ENCODE measurements at places on chromosomes 7 and 10. TPM values are rescaled to one million over a fixed set of nuclear protein-coding genes. Genes with fewer than 3 reads are reported as not detected.

Gene PHKG1
- total RNA-seq, result 0.32 TPM

DNA sequence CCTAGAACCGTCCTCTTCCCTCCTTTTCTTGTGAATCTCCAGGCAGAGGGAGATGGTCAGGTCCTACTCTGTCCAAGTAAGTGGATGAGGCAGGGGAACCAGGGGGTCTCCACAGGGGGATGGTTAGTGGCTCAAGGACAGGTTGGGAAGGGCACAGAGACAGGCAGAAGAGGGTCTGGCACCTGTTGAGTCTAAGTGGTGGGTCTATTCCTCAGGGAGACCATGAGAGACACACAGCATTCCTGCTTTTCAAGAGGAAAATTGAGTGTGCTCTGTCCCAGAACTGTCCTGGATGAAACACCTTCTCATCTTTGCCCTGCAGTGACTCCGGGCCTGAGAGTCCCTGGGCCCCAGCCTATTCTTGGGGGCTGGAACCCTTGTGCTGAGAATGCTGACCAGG lies 184.8 kb upstream of the GALNT17 start:
- no peaks in the 10 kb centered on the region for H3K4me1 ChIP-seq
- H3K27me3 ChIP-seq, result no peaks in the 10 kb centered on the region
- H3K4me3 ChIP-seq, result no peak overlapping the region
- DNase-seq, result no peak
- no peaks in the 10 kb centered on the region for H3K36me3 ChIP-seq

DNA sequence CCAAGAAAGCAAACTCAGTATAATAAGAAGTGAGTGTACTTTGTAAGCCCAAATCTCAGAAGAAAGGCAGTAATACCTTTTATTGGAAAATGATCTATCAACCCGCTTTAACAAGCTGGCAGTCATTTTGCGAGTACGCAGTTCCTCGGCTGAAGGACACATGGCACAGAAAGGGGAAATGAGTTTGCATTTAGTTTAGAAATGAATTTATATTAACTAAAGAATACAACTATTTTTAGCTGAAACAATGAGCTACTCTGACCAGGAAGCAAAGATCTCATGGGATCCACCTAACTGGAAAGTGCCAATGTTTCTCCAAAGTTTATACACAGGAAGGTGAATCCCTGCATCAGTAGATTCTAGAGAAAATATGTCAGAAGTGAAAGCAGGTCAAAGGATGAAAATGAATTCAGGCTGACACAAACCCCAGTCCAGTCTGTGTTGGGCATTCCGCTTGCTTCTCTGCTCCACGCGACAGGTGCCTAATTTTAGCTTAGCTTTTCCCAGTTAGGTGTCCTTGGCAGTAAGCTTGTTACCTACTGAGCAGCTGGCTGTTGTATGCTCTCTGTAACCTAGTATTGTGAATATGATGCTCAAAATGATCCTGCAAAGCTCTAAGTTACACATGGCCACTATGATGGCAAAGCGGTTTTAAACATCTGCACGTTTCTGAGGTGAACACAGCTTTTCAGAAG lies 112.8 kb downstream of the LARP4B start:
- peaks cover 5% of the 10 kb centered on the region for H3K4me1 ChIP-seq
- DNase-seq, result no peak
- peaks cover 100% of the 10 kb centered on the region for H3K36me3 ChIP-seq
- H3K4me3 ChIP-seq, result no peak overlapping the region
- H3K27me3 ChIP-seq, result no peaks in the 10 kb centered on the region
- peak overlapping the region; percentile 46 for H3K27ac ChIP-seq

GRCh38 chr7:128037081-128037480 lies 5.8 kb upstream of the LRRC4 start:
- H3K36me3 ChIP-seq, result no peaks in the 10 kb centered on the region
- H3K27ac ChIP-seq, result no peak overlapping the region
- no peak overlapping the region for H3K4me3 ChIP-seq
- peaks cover 5% of the 10 kb centered on the region for H3K4me1 ChIP-seq

- H3K4me1 ChIP-seq, result no peaks in the 10 kb centered on the region
- DNase-seq, result no peak
- H3K36me3 ChIP-seq, result no peaks in the 10 kb centered on the region
- no peak overlapping the region for H3K4me3 ChIP-seq
- H3K27me3 ChIP-seq, result peaks cover 14% of the 10 kb centered on the region
- no peak overlapping the region for H3K27ac ChIP-seq
Measured at GRCh38 chr7:98826811-98827231, 43.0 kb downstream of the TMEM130 start.

DNA sequence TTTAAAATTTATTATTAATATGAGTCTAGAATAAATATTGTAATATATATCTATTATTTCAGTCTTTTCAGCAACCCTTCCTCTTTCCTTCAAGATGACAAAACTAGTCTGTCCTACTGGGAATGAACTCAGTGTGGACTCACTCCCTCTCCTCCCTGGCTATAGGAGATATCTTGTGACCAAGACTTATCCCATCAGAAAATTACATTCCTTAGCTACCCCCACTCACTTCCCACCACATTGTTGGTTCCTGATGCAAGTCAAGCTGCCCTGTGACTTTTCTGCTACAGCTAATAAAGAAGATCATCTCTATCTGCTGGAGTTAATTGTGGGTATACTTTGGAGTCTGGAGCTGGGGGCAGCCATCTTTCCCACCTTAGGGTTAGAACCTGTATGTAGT lies 28.0 kb upstream of the MCU start:
- no peaks in the 10 kb centered on the region for H3K4me1 ChIP-seq
- no peaks in the 10 kb centered on the region for H3K36me3 ChIP-seq
- no peaks in the 10 kb centered on the region for H3K27me3 ChIP-seq
- no peak overlapping the region for H3K4me3 ChIP-seq
- DNase-seq, result no peak

Measured in left lung (tissue), 14 donors.